ENCODE measurements at places on chromosomes 6 and 20.
A peak's percentile ranks its signal among the peaks of the same experiment; 100 is the strongest.

DNA sequence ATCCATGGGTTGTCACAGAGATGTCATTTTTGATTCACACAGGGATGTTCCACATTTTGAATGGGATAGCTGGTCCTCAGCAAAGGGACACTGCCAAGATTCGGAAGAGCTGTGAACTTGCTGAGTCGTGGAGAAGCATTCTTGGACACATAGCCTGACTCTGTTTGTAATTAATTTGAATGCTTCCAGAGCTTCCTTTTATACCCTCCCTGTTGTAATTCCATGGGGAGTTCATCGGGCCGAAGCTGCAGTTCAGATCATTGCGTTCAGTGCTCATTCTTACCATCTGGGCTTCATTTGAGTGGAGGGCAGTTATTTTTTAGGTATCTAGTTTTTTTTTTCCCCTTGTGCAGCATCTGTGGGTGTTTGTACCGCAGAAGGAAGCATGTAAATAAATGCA is 126.5 kb downstream of the SLC24A3 start:
- no peak for DNase-seq

- peak; percentile 46 for DNase-seq
Observed at GRCh38 chr6:167465482-167465881, 140.6 kb downstream of the TTLL2 start.

DNA sequence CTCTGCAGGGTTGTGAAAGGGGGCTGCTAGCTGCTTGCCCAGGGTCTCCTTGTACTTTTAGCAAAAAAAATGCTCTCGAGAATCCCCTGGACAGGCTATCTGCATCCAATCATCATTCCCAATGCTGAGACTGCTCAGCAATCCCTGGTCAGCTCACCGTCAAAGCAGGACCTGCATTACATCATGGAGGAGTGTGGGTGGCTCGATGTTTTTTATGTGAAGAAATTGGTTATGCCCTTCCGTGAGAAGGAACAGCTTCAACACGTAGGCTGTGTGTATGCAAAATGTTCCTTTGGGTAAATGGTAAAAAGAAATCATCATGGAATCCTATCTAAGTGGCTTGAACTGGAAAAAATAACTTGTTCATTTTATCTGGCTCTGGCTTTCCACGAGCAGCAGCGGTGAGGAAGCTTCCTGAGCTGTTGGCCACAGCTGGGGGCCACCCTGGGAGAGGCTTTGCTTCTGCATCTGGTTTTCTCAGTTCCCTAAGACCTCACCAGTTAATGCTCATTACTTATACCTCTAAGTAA is 111.4 kb downstream of the FYN start:
- DNase-seq, result no peak

DNA sequence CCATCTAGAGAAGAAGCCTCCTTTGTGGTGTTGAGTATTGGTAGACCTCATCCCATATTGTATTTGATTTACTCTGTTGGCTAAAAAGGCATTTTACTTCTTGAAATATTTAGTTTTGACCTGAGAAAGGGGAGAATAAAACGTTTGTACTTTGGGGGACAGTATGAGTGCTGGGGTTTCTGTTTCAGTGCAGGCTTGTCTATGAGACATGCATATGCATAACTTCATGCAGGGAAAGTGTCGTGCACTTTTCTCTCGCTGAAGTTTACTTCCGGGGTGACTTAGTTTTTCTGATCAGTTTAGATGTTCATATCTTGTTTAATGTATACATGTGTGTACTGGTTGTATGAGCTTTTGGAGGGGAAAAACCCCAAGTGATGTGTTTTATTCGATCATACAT is 59.5 kb downstream of the UTRN start:
- DNase-seq, result no peak

DNA sequence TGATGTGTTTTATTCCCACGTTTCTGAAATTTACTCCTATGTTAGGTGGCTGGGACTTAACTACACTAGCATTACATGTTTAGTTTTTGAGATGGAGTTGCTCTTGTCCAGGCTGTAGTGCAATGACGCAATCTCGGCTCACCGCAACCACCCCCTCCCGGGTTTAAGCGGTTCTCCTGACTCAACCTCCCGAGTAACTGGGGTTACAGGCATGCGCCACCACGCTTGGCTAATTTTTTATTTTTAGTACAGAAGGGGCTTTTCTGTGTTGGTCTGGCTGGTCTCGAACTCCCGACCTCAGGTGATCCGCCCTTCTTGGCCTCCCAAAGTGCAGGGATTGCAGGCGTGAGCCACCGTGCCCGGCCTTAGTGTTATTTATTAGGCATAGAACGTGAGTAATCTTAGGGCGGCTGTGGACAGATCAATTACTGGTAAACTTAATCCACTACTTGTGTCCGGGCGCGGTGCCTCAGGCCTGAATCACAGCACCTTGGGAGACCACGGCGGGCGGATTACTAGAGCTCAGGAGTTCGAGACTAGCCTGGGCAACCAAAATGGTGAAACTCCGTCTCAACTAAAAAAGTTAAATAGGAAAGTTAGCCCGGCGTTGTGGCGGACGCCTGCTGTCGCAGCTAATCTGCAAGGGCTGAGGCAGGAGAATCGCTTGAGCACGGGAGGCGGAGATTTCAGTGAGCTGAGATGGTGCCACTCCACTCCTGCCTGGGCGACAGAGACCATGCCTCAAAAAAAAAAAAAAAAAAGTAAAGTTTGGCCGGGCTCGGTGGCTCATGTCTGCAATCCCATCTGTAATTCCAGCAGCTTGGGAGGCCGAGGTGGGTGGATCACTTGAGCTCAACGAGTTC is 123.7 kb upstream of the BTN3A2 start:
- DNase-seq, result no peak

- DNase-seq, result no peak
Observed at GRCh38 chr20:47235853-47236638, 120.5 kb downstream of the ZMYND8 start.

GRCh38 chr6:25062070-25062811 is 126.5 kb upstream of the RIPOR2 start:
- DNase-seq, result no peak

- DNase-seq, result peak; percentile 64
Observed at GRCh38 chr20:37518606-37519507, 2.2 kb upstream of the NNAT start.

DNA sequence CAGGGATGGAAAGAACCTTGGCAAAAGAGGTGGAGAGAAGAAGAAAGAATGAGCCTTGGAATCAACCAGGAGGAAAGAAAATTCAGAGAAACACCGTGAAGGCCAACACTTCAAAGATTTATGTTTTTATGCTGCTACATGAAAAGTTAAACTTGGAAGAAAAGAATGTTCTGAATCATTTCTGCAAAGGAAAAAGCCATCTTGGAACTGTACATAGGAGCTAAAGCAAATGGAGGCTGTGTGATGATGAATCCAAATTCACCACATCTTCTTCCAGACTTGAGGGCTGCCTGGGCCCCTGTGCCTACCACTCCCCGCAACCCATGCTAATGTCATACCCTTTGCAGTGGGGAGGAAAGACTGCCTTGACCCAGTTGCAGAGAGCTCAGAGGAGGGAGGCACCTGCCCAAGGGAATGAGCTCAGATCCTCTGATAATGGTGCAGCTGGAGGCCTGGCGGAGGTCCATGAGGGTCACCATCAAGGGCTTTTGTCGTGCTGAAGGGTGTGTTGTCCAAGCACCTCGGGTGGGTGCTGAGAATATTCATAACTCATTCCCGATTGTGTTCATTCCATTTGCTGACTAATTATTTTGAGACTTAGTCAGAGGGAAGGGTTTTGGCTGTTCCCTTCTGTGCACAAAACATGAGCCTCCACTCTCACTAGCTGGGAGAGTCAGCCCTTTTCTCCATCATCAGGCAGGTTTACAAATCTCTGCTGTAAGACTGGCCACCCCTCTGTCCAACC is 245.8 kb upstream of the JAG1 start:
- DNase-seq, result no peak

DNA sequence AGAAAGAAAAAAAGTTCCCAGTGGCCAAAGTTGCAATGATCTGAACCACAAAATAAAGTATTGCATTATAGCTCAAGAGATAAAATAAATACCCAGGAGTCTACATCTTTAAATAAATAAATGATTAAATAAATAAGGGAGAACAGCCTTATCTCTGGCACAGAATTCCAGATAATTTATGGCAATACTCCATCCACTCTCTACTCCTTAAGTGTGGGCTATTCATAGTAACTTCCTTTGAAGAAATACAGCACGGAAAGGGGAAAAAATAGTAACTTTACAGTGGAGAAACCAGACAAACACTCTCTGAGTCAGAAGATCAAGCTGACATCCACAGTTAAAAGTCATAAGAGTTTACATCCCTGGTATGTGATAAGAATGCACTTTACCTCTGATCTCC is 11.6 kb downstream of the AURKA start:
- DNase-seq, result peak; percentile 67

DNA sequence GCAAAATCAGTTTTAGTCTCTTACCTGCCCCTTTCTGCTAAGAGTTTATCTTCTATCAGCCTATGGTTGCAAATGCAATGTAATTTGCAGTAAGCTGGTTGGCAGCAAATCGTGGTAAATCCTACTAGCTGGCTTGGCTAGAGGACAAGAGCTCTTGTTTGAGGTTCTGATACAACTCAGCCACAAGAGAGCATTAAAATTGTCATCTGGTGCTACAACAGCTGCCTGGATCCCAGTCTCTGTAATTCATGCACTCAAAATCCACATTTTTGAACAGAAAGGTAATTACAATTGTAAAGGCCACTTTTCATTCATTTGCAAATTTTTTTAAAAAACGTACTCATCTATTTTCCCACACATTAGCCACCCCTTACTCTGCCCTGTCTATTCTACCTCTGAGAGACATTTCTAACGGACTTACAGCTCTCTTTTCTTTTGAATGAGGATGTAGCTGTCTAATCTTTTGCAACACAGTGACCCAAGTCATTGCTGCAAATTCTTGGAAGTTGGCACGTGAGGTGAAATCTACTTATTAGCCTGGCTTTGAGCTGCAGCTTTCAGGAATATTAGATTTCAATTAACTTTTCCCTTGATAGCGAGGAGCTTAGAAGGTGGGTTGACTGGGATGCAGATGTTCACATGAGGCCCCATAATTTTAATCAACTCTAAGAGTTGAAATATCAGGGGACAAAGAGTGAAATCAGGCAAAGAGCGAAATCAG is 54.0 kb upstream of the FAM184A start:
- peak; percentile 52 for DNase-seq

- peak; percentile 83 for DNase-seq
Observed at GRCh38 chr20:38165089-38165965, at the start of gene TGM2. TGM2 (minus strand) TSS chr20:38165270; CDS start chr20:38165198, 72 bp downstream.

DNA sequence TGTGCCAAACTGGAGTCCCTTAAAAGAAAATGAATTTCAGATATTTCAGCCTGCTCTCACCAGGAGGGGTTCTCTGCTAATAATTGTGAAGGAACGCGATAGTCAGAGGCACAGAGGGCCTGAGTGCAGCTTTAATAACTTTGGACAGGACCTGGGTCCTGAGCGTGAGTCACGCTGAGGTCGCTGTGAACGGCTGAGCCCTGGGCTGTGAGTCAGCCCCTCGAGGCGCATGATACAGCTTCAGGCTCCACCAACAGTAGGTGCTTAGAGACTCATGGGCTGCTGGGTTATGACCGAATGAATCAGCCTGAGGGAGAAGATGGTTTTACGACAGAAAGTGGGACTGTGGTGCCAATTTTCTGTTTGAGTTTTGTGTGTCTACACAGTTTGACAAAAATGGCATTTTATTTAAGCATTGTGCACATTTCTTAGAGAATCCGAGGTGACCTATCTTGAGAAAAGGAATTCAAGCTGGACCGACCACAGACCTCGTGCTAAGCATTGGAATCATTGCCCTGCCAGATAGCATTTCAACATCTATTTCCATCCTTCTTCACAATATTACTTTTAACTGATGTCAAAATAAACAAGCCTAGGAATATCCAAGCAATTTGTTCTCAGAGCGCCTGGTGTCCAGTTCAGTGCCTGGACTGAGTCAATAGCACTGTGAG is 183.0 kb downstream of the THBS2 start:
- DNase-seq, result no peak

GRCh38 chr20:34037121-34037520 is 43.4 kb downstream of the RALY start:
- no peak for DNase-seq

GRCh38 chr6:31661262-31662123 is 915 bp upstream of the C6orf47 start:
- DNase-seq, result no peak

GRCh38 chr6:116229287-116229913 is 24.5 kb downstream of the TSPYL4 start:
- DNase-seq, result peak; percentile 90

DNA sequence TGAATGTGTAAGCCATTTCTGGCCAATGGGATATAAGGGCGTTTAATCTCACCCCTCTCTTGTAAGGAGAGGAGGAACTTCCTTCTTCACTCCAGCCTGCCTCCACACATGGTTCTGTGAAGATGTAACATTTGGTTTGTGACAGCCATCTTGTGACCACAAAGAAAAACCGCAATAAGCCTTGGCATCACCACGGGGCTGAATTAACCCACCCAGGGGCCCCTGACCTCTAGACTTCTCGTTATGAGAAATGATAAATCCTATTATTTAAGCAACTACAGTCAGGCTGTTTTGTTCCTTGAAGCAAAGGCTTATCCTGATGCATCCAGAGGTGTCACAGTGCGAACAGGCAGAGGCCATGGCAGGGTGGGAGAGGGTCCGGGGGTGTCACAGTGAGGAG is 139.7 kb downstream of the CDC5L start:
- DNase-seq, result no peak

GRCh38 chr20:24545168-24545567 is 75.7 kb downstream of the SYNDIG1 start:
- DNase-seq, result no peak

DNA sequence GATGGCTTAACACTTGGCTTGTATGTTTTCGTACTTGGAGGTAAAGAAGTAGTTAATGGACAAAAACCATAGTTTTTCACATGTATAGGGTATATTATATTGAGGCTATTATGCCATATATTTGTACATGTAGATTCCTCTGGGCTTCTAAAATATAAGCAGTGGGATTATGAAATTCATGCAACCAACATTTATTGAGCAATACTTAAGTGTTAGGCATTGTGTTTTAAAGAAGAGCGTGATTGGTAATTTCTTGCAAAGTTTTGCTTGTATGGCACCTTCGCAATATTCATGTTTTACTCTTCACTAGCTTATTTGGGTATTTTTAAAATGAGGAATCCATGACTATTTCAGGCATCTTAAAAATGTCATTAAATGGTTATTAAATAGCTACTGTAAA is 2.5 kb downstream of the TULP4 start:
- no peak for DNase-seq

- DNase-seq, result no peak
Observed at GRCh38 chr20:47318027-47318585, 38.4 kb downstream of the ZMYND8 start.

DNA sequence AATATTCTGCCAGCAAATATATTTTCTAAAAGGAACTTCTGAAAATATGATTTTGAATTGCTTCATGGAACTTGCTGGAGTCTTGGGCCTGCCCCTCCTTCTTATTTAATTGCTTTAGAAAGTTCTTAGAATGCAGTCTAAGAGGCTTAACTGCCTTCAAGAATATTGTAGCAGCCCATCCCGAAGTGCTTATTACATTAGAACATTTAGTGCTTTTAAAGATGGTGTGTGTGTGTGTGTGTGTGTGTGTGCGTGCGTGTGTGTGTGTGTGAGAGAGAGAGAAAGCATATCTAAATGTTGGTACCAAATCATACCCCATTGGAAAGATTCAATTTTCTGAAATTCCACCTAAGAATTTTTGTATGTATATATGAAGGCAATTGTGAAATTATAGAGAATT is 193.5 kb downstream of the SLC24A3 start:
- no peak for DNase-seq

GRCh38 chr20:43137160-43137559 is 52.5 kb downstream of the PTPRT start:
- DNase-seq, result no peak
